NK-92 treated with Interleukin-12 subunit alpha and Interleukin-12 subunit beta, amount 100 ng/mL, for 24 hours (cell line): ENCODE measurements at places on chromosomes 16 and 17.

- no peak for DNase-seq
Measured at GRCh38 chr16:87979352-87979751, 28.1 kb downstream of the BANP start.

GRCh38 chr17:225551-225950, 44.1 kb upstream of the DOC2B start:
- DNase-seq: no peak

DNA sequence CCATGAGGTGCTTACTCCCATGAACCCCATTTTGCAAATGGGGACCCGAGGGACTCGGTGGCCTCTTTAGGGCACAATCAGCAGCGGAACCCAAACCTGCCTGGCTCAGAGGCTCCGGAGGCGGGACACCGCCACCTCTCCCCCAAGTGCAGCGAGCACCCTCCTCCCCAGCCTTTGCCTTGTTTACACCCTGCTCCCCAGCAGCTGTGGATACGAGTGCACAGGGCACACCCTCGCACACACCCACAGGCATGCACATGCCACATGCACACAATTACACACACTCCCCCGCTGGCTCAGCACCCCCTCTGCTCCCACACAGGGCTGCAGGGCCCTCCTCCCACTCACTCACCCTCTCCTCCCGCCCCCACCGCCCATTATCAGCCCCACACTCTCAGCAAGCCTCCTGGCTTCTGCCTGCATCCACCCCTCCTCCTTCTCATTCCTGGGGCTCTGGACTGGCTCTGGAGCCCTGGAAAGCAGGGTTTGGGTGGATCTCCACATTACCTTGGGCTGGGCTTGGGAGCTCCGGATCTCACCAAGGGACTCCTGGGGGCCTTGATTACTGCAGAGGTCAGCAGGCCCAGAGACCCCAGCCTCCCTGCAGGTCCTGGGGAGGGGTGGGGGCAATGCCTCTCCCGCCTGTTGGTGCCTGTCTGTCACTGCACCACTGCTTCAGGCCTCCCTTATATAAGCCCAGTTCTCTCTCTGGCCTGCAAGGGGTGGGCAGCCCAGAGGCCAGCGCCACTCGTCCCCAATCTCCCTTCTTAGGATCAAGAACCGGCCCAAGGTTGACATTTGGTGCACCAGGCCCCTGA, 6.4 kb downstream of the PDK2 start:
- no peak for DNase-seq

- DNase-seq: no peak
Measured at GRCh38 chr16:84768808-84769197, 51.0 kb upstream of the CRISPLD2 start.

DNA sequence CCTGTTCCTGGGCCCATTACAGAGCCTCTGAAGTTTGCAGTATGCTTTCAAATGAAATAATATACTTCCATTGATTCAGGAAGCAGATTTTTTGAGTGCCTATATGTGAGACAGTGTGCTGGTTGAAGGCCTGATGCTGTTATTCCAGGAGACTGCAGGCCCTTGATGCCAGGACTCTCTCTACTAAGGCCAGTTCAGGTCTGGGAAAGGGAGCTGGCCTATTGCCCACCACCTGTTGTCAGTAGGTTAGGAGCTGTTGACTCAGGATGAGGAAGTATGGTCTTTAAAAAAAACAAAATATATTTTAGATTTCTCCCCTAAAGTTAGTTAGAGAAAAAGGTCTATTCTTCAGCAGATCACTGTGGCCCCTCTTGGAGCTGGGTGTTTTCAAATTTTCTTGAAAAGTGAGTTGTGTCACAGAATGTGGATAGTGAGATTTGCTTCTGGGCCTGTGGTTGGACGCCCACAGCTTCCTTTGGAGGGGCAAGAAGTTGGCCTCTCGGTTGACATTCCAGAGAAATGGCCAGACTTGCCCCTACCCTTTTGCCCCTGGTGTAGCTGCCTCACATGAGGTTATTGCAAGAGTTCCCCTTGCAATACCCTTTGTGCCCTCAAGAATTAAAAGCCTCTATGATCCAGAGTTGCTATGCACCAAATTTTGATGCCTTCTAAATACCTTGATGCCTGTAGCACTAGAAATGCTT, 7.9 kb downstream of the ESRP2 start:
- no peak for DNase-seq
